ENCODE measurements at places on chromosomes 1 and 21.

DNA sequence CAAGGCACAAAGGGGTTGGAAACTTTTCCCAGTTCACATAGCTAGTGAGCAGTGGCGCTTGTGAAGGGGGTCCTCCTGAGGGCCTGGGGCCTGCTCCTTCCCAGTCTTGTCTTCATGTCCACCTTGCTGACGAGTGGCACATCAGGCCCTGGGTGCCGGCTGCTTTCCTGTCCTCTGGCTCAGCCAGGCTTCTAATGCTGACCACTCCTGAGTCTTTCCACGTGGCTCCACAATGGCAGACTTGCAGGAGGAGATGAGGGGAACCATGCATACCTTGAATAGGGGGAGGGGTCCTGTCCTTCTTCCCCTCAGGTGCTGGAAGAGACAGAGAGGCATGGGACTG is 38.7 kb downstream of the MAPKAPK2 start:
- no peak for DNase-seq

DNA sequence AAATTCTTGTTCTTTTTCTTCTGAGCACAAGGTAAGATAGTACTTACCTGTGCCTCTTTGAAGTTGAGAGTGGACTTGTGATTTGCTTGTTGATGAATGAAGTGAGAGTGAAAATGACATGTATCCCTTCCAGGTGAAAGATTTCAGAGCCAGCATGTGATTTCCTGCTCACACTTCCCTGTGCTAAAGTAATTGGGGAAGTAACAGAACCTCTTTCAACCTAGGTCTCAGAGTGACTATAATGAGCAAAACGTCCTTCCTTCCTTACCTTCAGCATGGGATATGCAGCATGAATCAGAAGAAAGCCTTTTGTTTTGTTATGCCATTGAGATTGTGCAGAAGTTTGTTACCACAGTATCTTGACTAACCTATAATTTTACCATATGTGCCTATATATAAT is 24.6 kb downstream of the RAVER2 start:
- no peak for DNase-seq

GRCh38 chr1:235632506-235633401 is 16.8 kb downstream of the GNG4 start:
- DNase-seq: no peak

DNA sequence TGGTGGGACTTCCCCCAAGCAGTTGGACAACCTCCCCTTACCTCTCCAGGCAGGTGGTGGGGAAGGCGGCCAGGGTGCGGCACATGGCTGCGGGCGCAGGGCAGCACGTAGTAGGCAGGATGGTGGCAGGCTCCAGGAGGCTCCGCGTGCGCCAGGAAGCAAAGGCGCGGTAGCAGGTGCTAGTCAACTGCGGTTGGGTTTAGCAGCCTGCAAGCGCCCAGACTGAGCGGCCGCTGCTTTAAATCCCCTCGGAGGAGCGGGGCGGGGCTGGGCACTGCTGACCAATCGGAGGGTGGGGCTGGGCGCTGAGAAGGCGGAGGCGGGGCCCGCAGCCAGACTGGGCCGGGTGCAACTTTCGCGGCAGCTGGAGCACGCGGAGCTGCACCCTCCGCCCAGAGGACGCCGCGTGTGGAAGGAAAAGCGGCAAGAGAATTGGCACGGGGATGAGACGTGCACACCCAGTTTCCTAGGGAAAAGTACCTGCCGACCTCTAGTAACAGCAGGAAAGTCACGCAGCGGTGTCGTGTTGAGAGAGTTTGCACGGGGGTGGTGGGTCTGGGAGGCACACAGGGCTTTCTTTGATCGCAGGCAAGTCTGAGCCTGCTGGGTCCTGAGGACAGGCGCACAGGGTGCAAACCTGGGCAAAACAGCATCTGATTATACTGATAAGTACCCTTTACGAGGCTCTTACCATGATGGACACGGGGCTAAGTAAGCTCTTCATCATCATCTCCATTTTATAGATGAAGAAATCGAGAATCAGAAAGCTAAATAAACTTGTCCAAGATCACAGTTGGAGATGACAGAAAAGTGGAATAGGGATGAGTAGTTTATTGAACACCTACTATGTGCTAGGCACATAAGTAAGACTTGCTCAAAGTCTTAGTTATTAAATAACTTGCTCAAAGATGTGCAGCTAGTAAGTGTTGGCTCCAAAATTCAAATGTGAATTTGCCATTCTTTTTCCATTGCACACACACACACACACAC is at the start of gene RGS16:
Gene RGS16 (minus strand): TSS at position 215 of the 990 bp plus-strand sequence. CDS start 130 bp downstream, at position 85.
- DNase-seq: peak; percentile 76

DNA sequence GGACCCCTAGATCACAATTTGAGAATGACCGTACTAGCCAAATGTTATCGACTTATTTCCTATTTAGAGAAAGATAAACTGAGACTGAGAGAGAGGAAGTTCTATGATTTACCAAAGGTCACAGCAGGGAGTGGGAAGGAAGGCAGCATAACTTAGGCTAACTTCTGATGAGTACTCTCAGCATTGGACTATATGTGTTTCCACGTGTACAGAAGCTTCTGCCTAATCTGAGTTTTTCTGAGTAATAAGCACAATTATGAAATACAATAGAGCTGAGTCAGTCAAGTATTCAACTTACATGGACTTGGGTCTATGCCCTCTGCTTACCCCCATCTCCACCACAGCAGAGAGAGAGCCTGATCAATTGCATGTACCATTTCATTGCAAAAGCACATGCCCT is 88.1 kb upstream of the HIVEP3 start:
- DNase-seq: no peak

DNA sequence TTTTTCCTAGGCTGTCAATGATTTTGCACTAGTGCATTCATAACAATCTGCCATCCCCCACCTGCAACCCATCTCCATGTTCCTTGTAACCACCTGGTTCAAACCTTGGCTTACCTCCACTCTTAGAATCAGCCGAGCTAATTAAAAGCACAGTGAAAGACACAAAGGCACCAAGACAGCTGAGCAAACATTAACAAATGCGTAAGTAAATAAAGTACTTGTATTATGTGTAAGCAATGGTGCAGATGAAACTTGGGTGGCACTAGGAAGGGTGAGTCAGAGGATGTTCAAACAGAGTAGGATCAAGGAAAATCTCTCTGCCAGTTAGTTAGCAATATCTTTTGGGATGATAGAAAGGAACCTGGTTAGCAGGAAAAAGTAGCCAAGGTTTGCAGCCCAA is 5.1 kb upstream of the FOXJ3 start:
- no peak for DNase-seq

DNA sequence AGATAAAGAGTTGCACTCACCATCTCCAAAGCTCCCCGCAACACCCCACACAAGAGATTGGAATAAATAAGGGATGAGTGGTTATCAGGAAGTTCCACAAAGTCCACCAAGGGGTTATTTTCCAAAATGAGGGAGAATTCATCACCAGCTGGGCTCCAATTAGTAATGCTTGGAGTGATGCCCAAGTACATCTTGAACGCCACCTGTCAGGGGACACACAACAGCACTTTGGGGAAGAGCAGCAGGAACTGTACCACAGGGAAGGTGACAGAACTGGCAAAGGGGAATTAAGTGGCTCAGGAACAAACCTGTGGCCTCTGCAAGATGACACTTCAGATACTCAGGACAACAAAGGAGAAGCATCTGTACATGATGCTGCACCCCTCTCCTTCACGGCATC is 11.5 kb downstream of the TRAPPC3 start:
- DNase-seq: no peak
